ENCODE measurements at places on chromosomes 6 and 20. TPM values are rescaled to one million over a fixed set of nuclear protein-coding genes. Genes with fewer than 3 reads are reported as not detected.

Gene CFAP206
- total RNA-seq: 0.43 TPM

Gene AGER
- total RNA-seq: 2.2 TPM

Gene OR2B6
- total RNA-seq: not detected

Gene RSPO3
- total RNA-seq: not detected

Gene BPIFB1
- total RNA-seq: not detected
